Stimulated activated CD4-positive, alpha-beta T cell treated with anti-CD3 and anti-CD28 coated beads, Interleukin-1b, Interleukin-23, amount 100 ng/mL, for 1 hour (primary cell): ENCODE measurements at places on chromosomes 3 and 15.

- DNase-seq, result no peak
Measured at GRCh38 chr3:45776611-45777010, 19.7 kb downstream of the SLC6A20 start.

GRCh38 chr3:58041182-58041825, 33.1 kb downstream of the FLNB start:
- no peak for DNase-seq

DNA sequence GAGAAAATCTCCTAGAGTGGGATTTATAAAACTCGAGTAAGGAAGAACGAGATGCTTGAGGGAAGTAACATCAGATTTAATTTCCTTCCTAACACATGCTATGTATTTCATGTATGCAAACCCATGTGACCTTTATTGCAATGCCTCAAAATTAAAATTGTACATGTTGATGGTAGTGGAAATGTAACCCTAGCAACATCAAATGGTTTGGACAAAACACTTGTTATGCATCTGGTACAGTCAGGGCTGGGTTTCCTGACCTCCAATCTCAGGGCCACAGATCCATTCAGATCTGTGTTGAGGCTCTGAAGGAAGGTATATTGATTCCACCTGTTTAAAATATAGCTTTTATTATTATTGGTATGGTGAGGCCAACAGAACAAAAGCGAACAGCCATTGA, 246.0 kb downstream of the WNT5A start:
- DNase-seq, result no peak

GRCh38 chr3:152314677-152315353, 46.1 kb downstream of the MBNL1 start:
- no peak for DNase-seq

GRCh38 chr15:43071451-43071850, 34.4 kb downstream of the UBR1 start:
- DNase-seq, result no peak

- no peak for DNase-seq
Measured at GRCh38 chr3:96491023-96491422, 323.4 kb upstream of the EPHA6 start.

GRCh38 chr15:86690566-86690965, 610.9 kb downstream of the AGBL1 start:
- DNase-seq, result no peak

GRCh38 chr3:117297065-117297464, 587.5 kb downstream of the TUSC7 start:
- DNase-seq, result no peak

GRCh38 chr3:52053307-52054304, 2.8 kb downstream of the DUSP7 start:
- DNase-seq, result no peak

GRCh38 chr3:105065895-105066839, 300.5 kb upstream of the ALCAM start:
- DNase-seq, result no peak

GRCh38 chr3:141486746-141487520, at the start of gene RASA2:
Gene RASA2 (plus strand): TSS chr3:141487027. CDS start chr3:141487084, 57 bp downstream.
- peak; percentile 39 for DNase-seq

DNA sequence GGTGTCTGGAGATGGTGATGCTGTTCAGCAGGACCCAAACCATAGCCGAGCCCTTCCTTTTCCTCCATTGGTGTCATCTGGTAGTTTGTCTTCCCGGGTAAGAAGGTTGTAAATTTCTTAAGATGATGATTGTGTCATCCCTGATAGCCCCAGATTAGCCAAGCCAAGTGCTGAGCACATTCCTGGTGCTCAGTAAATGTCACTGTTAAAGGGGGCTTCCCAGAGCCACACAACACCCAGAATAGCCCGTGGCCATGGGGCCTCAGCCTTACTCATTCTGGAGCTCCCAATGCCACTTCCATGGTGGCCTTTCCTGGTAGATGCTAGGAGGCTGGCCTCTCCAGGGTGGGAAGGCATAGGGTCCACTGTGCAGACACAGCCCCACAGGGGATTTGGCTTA, 4.6 kb upstream of the PLA2G4B start:
- DNase-seq, result no peak

GRCh38 chr3:24177201-24177600, 232.1 kb downstream of the NR1D2 start:
- DNase-seq, result no peak
